Activated T-helper 9 cell treated with anti-CD3 and anti-CD28 coated beads, Interleukin-2, amount 50 U/mL, for 16 hours (primary cell): ENCODE measurements at places on chromosomes 7 and 10.

- no peak for DNase-seq
Observed at GRCh38 chr10:76089556-76090180, 658.2 kb downstream of the LRMDA start.

GRCh38 chr10:115898242-115898641 lies 374.8 kb downstream of the GFRA1 start:
- no peak for DNase-seq

DNA sequence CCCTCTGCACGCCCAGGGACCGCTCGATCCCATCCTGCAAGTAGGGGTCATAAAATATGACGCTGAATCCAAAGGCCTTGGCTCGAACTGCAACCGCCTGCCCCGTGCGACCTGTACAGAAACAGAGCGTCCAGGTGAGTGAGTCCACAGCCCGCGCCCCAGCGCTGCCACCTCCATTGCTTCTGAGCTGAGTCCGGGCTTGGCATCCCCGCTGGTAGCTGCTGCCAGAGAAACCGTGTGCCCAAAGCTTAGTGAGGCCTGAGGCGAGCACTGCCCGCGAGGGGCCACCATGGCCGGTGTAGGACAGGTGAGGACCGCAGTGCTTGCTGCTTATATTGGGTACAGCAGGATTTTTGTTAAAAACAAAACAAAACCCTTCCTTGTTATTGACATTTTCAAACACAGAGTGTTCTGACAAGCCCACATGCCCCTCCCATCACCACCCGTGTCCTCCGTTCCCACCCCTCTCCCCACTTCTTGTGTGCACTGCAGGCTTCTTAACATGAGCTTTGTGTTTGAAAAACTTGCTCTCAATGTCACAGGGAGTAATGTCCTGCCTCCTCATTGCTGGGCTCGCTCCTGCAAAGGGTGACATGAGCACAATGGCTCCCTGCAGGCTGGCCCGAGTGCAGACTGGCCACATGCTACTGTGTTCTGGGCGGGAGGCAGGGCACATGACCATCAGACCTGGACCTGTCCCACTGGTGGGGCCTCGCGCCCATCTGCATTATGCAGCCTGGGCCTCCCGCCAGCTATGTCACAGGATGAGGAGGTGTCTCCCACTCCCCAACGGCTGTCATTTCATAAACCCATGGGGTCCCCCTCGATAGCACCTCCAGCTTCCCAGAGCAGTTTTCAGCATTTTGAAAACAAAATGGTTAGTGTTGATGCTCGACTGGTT lies 52.9 kb downstream of the ZRANB1 start:
- DNase-seq, result no peak

- no peak for DNase-seq
Observed at GRCh38 chr10:46523962-46524471, 32.4 kb downstream of the GPRIN2 start.

DNA sequence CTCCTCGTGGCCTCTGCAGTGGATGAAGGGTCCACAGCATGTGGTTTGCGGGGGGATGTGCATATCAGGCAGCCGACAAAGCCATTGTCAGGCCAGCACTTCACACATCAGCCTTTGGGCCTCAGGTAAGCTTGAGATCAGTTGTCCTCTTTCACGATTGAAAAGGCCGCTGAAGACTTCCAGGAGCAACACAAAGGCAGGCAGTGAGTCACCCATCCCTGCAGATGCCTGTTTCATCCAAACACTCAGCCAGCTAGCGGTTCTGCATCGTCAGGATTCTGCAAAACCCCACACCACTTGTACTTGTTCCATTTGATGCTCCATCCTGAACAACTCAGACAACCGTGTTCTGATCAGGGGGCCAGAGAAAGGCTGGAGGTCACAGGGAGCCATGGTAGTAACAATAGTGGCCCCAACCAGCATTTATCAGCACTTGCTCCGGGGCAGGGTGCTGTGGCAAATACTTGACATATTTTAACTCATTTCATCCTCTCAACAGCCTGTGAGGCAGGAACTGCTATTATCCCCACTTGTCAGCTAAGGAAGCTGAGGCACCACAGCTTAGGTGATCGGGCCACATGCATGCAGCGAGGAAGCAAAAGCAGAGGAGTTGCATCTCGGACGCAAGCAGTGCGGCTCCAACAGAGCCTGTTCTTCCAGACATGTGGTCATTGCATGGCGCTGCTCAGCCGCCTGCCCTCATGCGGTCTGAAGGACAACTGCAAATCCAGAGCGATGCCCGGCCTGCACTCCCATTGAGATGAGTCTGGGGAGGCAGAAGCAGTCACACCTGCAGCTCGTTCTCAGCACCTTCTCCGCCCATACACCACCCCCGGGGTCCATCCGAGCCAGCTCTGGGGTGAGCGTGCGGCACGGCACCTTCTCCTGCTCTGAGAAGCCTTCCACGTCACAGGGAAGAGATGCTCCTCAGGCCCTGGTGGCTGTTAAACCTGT lies 144.9 kb downstream of the PAXIP1 start:
- DNase-seq, result no peak

- DNase-seq, result no peak
Observed at GRCh38 chr7:114108510-114108909, 189.7 kb upstream of the PPP1R3A start.

GRCh38 chr7:158386866-158387545 lies 200.6 kb downstream of the PTPRN2 start:
- no peak for DNase-seq

GRCh38 chr7:139762886-139763285 lies 14.9 kb downstream of the HIPK2 start:
- DNase-seq, result no peak

- no peak for DNase-seq
Observed at GRCh38 chr7:94507462-94507861, 2.1 kb upstream of the CASD1 start.

DNA sequence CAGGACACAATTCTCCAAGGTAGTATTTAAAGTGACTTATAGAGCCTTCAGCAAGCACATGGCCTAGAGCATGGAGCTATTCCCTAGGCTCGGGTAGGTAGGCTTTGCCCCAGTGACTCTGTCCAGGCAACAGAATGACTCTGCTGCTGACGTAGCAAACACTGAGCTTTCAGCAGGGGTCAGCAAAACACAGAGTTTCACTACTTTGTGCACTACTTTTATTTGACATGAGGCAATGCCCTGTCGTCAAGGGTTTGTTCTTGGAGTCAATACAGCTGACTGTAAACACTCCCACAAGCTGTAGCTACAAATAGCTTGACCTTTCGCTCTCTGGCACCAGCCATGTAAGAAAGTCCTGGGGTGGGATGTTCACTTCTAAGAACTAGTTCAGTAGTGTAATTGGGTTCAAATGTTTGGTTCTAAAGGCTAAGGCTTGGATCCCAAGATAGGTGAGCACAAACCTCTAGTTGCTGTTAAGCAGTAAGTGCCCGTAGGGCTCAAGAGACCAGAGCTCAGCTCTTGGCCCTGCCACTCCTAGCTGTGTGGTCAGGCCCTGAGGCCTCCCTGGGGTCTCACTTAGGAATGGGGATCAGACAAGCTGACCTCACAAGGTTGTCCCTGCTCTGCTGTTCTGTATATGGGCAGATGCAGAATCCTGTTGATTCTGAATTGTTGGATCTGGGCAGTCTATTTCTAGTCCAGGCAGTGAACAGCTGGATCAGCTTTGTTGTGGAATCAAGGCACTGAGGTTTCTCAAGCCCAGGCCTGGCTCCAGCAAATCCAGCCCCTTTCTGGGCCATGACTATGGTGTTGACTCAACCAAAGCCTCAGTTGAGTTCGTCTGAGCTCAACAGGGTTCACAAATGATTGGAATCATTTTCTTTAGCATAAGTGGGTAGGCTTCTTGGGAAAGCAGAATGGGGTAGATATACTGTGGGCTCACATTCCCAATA lies 10.7 kb downstream of the NODAL start:
- DNase-seq, result no peak

GRCh38 chr10:132457328-132458070 lies 60.5 kb downstream of the PWWP2B start:
- no peak for DNase-seq

- peak; percentile 41 for DNase-seq
Observed at GRCh38 chr10:100847440-100847839, 65.3 kb upstream of the SLF2 start.

- DNase-seq, result no peak
Observed at GRCh38 chr10:4334871-4335270, 491.1 kb upstream of the AKR1E2 start.

GRCh38 chr7:22663357-22663718 lies 63.7 kb upstream of the IL6 start:
- DNase-seq, result no peak

DNA sequence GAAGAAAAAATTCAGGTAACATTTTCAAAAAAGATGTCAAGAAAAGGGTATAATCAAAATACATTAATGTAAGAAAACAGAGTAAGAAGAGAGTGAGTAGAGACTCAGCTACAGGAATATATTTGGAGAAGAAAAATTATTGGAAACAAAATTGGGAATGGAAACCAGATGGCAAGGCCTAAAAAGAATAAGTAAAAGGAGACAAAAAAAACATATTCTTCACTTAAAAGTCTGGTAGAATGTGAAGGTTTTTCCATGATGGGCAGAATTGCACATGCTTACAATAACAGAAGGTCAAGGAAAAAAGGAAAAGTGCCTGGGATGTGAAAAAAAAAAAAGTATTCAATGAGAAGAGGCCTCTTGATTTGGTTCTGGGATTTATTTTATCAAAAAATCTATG lies 1061.8 kb upstream of the LRRTM3 start:
- DNase-seq, result no peak

- no peak for DNase-seq
Observed at GRCh38 chr10:15817409-15818046, 42.8 kb downstream of the MINDY3 start.

DNA sequence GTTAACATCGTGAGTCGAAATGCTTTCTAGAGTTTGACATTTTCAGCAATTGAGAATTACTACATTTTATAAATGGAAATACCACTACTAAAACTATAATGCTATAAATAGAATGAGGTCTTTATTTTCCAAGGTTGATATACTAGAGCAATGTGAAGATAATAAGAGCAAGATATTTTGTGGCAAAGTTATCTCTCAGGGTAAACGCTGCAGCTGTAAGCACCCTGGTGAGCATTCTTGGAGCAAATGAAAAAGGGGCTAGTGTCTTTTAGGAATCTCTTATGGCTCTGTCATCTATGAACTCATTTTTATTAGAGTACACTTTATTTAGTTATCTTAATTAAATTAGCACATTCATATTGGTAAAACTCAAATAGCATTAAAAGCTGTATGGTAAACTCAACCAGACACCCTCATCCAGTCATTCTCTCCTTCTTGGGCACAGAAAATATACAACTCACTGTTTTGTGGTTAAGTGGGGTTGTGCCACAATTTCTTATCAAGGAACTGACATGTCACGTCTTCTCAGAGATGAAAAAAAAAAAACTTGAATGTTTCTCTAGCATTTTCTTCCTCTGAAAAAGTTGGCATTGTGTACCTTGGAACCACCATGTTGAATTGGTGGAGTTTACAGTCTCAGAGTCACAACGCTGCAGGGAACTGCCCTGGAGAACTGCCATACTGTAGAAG lies 289.5 kb upstream of the PFKP start:
- no peak for DNase-seq

- no peak for DNase-seq
Observed at GRCh38 chr7:6655636-6656385, 18.7 kb downstream of the ZNF316 start.

DNA sequence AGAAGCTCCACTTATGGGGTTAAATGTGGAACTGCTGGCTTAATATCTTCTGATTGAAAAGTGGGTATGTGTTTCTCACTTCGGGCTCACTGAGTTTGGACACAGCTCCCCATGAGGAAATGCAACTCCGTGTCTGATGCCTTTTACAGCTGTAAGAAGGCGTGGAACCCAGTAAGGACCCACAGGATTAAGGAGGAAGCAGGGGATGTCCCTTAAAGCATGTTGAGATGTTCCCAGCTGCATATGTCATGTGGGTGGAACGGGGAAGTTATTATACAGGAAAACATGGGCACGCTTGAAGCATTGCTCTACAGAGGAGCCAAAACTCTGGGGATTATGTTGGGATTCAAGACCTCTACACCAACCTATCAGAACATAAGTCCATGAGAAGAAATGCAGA lies 224.4 kb downstream of the NEBL start:
- no peak for DNase-seq

- no peak for DNase-seq
Observed at GRCh38 chr10:90418869-90419652, 438.8 kb downstream of the HTR7 start.

DNA sequence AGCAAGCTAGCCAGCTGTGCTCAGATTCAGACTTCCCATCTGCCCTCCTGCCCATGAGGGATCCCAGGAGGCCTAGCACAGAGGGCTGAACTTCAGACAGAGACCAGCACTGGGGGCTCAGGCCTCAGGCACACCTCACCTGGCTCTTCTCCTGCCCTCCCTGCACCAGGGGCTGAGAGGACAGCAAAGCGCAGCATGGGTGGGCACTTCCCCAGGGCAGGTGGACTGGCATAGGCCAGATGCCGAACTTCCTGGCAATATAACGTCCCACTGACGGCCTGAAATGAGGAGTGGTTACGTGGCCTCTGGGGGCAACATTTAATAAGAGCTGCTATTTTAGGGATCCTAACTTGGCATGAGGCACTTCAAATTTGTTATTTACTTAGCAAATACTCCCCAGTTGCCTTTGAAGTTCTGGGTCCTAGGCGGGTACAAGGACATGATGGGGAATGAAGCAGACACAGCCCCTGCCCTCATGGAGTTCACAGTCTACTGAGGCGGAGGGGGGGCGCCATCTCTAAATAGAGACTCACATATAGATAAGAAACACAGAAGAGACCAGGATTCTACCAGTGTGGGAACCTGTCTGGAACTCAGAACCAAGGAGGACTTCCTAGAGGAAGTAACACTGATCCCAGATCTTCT lies 101.8 kb upstream of the ZMIZ1 start:
- DNase-seq, result no peak

- no peak for DNase-seq
Observed at GRCh38 chr7:130400120-130400572, 19.9 kb downstream of the CPA1 start.

GRCh38 chr7:113094517-113095249 lies 8.1 kb upstream of the GPR85 start:
- DNase-seq, result no peak
